Astrocyte of the spinal cord (primary cell): ENCODE measurements at places on chromosomes 2 and 18.

DNA sequence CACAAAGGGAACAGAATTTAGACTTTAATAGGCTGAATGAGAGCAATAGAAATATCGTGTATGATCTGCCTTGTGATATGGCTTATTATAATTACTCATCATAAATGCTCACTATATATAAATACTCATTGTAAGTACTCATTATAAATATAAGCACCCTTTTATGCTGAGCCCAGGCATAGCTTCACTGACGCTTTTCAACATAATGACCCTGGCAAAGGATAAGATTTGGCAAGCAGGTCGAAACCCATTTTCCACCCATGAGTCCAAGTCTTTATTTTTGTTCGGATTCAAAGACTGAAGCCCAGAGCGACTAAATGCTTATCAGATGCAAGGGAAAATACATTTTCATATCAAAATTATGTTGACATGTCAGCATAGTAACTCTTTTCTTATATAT is 500.4 kb downstream of the SLC4A3 start:
- no peak for DNase-seq

DNA sequence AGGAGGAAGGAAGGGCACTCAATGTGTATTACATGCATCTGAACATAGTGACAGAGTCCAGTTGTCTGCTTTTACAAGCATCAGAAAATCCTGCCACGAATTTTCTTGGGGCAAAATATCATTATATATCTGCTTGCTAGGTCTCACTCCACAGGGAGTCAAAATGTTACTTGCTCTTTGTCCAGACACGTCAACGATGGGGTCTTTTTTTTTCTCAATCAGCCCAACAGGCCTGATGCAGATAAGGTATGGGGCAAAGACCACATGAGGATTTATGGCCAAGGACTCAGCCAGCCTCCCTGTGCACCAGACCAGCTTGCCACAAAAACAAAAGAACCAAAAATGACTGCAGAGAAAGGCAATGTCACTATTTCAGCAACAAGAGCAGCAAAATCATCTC is 323.4 kb upstream of the PKDCC start:
- DNase-seq, result no peak

GRCh38 chr2:216023055-216023648 is 9.8 kb upstream of the MREG start:
- DNase-seq, result peak; percentile 58

DNA sequence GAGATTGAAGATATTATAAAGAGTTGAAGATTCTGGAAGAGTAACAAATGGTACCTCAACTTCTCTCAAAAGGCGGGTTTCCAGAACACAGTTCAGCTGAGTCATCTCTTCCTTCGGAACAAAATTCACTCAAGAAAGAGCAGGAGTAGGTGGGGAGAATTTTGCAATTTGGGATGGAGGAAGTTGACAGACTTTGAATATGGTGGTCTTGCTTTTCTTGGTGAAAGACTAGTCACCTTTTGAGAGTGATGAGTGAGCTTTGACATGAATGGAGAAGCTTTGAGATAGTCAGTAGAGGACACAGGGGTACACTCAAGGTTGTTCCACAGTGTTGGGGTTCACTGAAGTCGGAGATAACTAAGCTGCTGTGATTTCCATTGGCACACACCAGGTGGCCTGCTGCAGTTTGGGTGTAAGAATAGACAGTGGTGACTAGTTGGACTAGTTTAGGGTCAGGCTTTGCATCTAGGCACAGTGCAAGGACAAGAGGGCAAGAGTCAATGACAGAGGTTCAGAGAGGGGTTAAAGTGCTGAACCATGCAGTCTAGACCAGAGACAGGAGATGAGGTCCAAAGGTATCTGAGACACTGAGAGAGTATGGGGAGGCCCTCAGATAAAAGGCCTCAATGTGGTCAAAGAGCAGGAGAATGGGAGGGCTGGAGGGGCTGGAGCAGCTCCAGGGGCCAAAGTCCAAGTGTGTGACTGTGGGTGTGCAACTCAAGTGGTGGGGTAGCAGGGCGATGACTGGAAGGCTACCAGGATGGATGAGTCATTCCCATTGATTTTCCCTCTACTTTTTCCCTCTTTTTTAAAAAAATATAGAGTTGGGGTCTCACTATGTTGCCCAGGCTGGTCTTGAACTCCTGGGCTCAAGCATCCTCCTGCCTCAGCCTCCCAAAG is 7.7 kb downstream of the CCL20 start:
- no peak for DNase-seq
